ENCODE measurements at places on chromosomes 2 and 18.

- no peak for DNase-seq
These were observed 51.4 kb downstream of the BCL2 start for GRCh38 chr18:63267975-63268721.

GRCh38 chr18:79682481-79682880 is 2.9 kb downstream of the CTDP1 start:
- no peak for DNase-seq

DNA sequence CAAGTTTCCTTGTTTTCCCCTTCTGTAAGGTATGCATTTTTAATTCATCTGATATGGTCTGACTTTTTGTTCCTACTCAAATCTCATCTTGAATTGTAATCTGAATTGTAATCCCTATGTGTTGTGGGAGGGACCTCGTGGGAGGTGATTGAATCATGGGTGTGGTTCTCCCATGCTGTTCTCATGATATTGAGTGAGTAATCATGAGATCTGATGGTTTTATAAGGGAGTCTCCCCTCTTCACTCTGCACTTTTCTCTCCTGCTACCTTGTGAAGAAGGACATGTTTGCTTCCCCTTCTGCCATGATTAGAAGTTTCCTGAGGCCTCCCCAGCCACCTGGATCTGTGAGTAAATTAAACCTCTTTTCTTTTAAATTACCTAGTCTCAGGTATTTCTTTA is 476.1 kb downstream of the LPIN1 start:
- no peak for DNase-seq

DNA sequence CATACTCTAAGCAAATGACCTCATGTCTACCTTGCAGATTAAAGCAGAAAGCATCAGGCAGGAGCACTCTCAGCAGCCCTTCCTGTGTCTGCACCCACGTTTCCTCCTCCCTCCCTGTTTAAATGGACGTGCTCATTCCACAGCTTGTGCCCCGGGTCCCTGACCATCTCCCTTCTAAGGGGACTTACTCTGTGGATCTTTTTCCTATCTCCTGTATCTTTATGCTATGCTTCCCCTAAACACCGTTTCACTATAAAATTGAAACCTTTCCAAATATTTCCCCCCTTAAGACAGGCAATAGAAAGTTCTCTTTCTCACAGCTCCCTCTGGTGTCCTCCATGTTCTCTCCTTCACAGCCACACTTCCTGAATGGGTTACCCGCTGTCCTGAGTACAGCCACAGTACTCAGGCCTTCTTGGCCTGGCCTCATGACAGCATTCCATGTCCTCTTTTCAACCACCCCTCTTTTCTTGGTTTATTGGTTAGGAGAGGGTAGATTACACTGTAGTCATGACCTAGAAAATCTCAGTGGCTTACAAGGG is 41.1 kb downstream of the TMEM185B start:
- DNase-seq = no peak

DNA sequence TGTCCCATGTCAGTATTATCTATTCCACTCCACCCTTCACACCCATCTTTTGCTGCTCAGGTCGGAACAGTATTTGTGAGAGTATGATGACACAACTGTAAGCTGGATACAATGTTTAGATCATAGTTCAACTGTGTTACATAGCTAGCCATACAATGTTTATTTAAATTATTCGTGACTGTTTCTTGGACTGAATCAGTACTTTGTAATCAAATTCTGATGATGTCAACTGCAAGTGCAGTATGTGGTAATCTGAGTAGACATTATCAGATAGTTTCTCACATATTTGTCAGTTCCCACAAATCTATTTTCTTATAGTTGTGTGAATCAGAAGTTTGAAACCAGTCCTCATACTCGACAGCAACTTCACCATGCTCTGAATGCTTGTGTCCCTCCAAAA is 177.6 kb downstream of the ZNF407 start:
- DNase-seq = no peak

- no peak for DNase-seq
These were observed 82.0 kb downstream of the PHLPP1 start for GRCh38 chr18:62797329-62797728.

GRCh38 chr2:26605999-26606846 is 34.9 kb downstream of the CIB4 start:
- no peak for DNase-seq

- DNase-seq = no peak
These were observed 12.5 kb downstream of the SPATS2L start for GRCh38 chr2:200318940-200319435.

- DNase-seq = no peak
These were observed 34.2 kb upstream of the CTDP1 start for GRCh38 chr18:79645291-79645983.

DNA sequence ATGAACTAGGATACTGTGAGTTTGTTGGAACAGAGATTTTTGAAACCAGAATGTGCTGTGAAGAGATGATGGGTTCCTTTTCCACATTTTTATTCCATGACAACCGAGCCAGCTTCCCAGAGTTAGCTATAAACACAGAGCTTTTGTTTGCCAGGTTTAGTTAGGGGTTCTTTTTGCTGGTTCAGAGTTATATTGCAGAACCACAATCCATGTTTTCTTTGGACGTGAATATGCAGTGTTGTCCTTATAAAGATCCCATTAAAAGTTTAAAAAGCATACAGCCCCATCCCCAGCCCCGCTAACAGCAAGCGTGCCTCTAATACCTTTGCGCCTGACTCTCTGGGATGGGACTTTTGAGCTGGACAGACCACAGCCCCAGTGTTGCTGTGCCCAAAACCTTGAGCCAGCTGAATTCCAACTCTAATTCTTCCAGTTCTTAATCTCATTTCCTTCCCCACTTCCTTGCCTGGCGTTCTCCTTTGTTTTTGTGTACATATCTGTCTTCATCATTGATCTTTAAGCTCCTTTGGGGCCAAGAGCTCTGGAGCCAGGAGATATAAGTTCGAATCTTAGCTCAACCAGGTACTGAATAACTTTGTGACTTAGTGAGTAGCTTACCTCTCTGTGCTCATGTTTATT is 72.3 kb downstream of the SPATS2L start:
- peak; percentile 74 for DNase-seq

- DNase-seq = no peak
These were observed 362 bp upstream of the VAMP8 start for GRCh38 chr2:85577063-85577385.

- no peak for DNase-seq
These were observed 4.1 kb upstream of the CYS1 start for GRCh38 chr2:10084223-10084865.

DNA sequence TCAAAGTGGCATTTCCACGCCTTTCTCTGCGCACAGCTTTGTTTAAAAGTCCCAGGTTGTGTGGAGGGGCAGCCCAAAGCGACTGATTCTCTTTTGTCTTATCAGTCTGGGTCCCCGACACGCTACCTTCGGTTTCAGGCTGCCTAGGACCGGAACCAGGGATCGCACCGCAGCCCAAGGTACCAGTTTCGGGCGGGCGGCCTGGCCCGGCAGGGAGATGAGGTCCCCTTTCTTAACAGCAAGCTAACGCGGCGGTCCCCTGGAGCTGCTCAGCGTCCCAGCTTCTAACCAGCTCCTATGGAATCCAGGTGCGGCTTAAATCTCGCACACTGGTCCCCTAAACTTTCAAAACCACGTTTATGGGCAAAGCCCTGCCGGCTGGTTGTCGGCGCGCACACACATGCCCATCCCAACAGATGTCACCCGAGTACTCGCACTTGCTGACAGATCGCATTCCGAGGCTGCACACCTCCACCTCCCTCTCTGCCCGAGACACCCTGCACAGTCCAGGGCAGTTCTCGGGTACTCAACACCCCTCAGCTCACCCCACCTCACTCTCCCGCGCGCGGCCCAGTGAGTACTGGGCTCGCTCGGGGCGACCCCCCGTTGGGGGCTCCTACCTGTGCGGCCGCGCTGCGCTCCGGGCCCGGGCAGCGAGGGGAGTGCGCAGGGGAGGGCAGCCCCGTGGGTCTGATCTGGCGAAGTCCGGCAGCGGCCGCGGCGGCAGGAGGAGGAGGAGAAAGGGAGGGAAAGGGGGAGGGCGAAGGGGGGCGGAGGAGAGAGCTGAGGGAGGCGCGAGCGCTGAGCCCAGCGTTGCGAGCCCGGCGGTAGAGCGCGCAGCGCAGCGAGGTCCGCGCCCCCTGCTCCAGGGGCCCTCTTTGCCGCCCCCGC is at the start of gene EFEMP1:
EFEMP1 (minus strand) TSS at position 692 of the 891 bp plus-strand sequence. CDS start 1,342 bp downstream, outside the sequence.
- DNase-seq = no peak

DNA sequence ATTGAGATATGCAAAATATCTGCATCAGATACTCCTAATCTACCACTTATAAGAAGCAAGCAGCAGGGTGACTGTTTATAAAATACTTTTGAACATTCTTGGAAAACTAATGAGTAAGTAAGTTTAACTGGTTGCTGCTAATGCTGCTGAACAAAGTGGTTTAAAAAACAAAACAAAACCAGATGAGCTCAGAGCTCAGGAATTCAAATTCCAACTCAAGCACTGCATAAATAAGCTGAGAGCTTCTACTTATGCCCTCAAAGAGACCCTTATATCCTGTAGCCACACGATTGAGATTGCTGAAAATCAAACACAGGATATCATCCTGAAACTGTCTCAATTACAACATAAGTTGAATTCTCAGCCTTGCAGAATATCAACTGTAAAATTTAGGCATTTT is 62.3 kb upstream of the NYAP2 start:
- peak; percentile 32 for DNase-seq

- DNase-seq = no peak
These were observed 16.8 kb upstream of the TMEM131 start for GRCh38 chr2:98012561-98012991.

DNA sequence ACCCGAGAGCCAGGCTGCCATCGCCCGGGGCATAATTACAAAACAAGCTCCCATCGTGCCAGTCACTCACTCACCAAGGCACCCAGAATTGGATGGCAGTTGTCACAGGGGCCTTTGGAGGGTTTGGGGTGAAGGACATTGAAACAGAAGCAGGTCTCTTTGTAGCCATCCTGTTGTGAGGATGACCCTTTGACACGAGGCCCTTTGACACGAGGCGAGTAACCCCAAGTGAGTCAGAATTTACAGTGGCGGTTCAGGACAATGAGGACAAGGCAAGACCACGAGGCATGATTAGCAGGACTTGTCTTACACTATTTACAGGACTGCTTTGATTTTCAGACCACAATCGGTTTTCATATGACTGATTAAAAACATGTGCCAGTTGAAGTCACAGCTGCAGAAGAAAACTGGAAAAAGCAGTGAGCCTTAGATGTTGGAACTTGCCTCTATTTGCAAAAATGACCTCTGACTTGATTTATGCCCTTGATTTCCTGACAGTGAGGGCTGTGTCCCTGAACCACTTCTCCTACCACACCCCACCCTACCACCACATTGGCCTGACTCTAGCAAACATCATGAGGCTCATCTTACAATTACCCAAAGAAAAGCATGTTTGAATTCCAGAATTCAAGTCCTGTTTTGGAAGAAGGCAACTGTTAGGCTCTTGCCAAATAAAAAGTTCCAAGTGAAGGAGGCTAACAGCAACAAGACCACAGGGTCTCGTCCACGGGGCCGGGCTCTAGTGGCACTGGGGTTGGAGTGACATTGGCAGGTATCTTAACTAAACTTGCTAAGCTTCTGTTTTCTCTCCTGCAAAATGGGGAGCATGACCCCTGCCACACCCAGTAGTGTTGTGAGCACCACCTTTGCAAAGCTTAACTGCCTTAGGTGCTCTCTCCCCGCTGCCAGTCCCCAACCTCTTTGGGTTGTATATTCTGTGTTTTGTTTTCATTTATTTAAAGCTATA is 64.4 kb upstream of the FOSL2 start:
- DNase-seq = peak; percentile 48

DNA sequence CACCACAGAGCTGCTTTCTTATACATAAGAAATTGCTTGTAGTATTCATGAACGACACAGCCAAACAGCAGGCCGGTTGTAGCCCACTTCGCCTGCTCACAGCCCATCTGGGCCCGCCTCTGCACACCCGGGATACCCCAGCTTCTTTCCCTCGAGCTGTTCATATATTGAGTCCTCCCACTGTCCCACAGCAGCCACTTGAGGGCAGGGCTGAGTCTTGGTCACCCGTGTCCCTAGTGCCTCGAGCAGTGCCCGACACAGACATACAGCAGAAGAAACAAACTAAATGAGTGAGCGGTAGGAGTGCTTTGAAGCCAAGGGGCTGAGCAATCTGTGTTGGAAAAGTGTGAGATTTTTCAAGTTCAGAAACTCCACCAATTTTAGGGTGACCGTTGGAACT is 251.4 kb downstream of the KLHL29 start:
- no peak for DNase-seq

- DNase-seq = no peak
These were observed 82.4 kb downstream of the ACAA2 start for GRCh38 chr18:49730951-49731391.

- no peak for DNase-seq
These were observed 333.9 kb downstream of the EIPR1 start for GRCh38 chr2:3043726-3044125.

GRCh38 chr18:3330622-3331021 is 68.7 kb downstream of the MYL12B start:
- DNase-seq = no peak

GRCh38 chr2:97870396-97870843 is 125.3 kb downstream of the TMEM131 start:
- DNase-seq = peak; percentile 90

DNA sequence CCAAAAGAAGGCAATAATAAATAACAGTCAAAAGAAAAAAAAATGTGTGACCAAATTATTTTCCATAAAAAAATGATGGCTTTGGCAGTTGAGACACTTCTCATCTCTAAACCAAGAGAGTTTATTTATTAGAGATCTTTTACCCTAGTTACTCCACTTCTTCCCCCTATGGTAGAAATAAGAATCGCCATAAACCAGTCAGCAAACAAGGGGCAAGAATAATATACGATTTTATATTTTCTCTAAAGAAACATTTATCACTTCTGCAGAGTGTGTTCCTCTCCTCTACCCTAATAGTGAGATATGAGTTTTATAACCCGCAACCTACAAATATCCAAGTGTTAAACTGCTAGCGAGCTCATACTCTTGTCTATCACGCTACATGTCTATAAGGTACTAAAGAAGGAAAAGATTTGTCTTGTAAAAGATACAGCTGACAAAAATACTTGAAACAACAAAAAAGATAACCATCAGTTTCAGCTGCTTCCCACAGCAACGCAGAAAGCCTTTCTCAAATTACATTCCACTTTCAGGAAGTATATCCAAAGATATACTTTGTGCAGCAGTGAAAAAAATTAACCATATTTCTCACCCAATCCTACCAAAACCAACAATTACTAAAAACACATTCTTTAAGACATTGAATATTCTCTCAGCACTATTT is 2.3 kb downstream of the RNF103 start:
- no peak for DNase-seq

Measured in AG09309 (cell line).